ENCODE measurements at places on chromosomes 7 and 10.
A peak's percentile ranks its signal among the peaks of the same experiment; 100 is the strongest.

- DNase-seq: peak; percentile 51
These were observed 130.5 kb downstream of the GRK5 start for GRCh38 chr10:119337796-119338432.

DNA sequence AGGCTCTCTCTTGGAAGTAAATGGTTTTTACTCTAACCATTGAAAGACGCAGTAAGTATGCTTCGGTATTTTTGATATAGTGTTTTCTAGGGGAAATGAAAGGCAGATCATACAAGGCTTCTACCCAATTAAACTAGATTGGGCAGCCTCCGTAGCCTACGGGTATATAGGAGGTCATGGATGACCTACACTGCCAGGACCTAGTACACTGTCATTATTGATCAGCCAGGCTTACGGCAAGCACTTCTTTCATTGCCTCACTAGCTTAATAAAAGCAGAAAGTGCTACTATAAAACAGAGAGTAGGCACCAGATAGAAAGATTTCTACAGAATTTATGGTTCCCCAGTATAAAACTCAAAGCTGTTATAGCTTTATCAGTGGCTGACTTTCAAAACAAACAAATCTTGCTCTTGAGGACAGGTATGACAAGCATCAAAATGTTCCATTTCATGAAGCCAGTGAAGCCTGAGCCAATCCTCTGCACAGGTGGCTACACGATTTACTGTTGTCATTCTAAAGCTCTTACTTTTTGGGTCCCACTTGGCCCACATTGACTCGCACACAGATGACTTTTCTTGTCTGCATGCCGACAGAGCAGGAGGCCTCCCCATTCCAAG, 358.1 kb downstream of the THSD7A start:
- DNase-seq: no peak

- DNase-seq: no peak
These were observed 4.6 kb downstream of the STEAP2 start for GRCh38 chr7:90216080-90216674.

DNA sequence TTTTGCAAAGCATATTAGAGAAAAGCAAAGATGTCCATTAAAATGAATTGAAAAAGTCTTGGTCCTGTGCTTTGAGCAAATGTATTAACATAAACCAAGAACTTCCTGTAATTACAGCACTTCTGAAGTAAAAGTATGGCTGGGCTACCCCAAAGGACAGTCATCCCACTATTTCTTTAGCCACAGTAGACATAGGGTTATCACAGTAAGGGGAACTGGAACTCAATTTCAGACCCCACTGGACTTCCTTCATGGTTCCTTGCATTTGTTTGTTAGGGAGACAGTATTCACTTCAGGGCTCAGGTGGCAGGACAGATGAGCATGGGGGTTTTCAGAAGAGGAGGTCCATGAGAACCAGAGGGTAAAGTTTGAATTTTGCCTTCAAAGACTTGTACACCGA, 203.1 kb upstream of the PDE1C start:
- DNase-seq: no peak

DNA sequence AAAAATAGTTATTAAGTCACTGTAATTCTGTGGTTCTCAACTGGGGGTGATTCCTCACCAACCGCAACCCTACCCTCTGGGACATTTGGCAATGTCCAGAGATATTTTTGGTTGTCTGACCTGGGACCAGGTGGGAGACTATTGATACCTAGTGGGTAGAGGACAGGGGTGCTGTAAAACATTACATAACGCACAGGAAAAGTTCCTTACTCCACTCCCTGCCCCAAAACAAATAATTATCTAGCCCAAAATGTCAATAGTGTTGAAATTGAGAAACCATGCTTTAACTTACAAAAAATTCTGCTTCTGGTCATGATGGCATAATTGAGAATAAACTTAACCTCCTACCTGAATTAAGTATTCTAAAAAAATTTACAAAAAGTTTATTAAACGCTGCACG, 177.7 kb upstream of the FEZF1 start:
- DNase-seq: no peak

DNA sequence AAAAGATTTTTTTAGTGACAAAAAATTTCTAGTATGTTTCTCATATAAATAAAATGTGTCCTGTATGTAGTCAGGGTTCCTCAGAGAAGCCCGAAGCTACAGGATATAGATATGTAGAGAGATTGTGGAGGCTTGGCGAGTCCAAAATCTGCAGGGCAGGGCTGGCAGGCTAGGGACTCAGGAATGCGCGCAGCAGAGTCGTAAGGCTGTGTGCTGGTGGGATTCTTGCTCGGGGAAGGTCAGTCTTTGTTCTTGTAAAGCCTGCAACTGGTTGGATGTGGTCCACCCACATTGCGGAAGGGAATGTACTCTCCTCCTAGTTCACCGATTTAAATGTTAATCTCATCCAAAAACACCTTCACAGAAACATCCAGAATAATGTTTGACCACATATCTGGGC, 30.6 kb downstream of the LHPP start:
- no peak for DNase-seq

DNA sequence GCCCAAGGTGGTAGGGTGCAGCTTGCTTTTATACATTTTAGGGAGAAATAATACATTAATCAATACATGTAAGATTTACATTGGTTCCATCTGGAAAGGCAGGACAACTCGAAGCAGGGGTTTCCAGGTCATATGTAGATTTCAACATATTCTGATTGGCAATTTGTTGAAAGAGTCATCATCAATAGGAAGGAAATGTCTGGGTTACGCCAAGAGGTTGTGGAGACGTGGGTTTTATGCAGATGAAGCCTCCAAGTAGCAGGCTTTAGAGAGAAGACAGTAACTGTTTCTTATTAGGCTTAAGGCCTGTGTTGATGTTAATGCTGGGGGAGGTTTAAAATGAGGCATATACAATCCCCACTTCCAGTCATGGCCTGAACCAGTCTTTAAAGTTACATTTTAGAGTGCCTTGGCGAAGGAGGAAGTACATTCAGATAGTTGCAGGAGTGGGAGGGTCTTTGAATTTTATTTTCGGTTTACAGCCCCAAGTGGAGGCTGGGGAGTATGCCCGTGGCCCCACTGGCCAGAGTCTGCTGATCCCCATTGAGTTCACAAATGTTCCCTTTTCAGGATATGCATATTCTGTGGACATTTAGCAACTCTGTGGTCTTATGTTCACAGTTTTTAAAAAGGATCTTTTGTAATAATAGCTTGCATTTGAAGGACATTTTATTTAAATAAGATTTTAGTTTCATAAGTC, 166.0 kb upstream of the GDF10 start:
- no peak for DNase-seq

DNA sequence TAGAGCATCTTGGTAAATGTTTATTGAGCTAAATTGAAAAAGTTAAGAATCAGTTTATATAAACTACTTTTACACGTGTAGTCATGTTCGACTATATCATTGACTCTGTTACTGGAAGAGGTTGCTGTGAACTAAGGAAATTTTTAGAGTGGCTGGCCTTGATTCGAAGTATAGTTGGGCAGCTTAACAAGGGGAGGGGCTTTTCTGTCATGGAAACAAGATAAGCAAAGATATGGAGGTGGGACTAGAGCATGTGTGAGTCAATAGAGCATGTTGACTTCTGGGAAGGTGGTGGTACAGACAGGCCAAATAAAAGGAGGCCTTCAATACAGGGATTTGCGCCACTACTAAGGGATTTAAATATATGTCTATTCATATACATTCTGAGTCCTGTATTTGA, 7.6 kb downstream of the ATP5F1C start:
- DNase-seq: no peak

GRCh38 chr7:132112106-132112505, 464.2 kb downstream of the PLXNA4 start:
- DNase-seq: no peak

DNA sequence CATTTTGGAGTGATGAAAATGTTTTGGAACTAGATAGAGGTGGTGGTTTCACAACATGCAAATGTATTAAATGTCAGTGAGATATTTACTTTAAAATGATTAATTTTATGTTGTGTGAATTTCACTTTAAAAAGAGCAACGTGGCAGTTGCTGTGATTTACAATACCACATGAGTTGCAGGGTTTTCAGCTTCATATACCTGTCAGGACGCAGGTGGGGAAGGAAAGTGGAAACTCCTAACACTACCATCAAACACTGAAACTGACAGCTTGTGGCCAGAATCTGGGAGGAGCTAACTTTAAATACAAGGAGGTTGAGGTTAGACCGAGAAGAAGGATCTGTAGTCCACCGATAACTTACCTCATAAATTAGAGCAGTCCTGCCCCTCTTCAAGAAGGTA, 168.9 kb upstream of the TMEM72 start:
- no peak for DNase-seq

DNA sequence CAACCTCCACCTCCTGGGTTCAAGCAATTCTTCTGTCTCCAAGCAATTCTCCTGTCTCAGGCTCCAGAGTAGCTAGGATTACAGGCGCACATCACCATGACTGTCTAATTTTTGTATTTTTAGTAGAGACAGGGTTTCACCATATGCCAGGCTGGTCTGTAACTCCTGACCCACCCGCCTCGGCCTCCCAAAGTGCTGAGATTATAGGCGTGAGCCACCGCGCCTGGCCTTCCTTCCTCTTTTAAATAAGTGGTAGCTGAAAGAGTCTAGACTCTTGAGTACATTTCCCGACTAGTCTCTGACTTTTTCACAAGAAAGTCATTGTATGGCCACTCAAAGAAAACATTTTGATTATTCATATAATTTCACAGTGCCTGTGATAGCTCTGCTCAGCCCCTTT, 636.2 kb upstream of the ANKRD30A start:
- DNase-seq: no peak

GRCh38 chr10:117514971-117515370, 27.6 kb upstream of the EMX2 start:
- no peak for DNase-seq

GRCh38 chr7:159207393-159207792, 62.7 kb upstream of the VIPR2 start:
- no peak for DNase-seq

DNA sequence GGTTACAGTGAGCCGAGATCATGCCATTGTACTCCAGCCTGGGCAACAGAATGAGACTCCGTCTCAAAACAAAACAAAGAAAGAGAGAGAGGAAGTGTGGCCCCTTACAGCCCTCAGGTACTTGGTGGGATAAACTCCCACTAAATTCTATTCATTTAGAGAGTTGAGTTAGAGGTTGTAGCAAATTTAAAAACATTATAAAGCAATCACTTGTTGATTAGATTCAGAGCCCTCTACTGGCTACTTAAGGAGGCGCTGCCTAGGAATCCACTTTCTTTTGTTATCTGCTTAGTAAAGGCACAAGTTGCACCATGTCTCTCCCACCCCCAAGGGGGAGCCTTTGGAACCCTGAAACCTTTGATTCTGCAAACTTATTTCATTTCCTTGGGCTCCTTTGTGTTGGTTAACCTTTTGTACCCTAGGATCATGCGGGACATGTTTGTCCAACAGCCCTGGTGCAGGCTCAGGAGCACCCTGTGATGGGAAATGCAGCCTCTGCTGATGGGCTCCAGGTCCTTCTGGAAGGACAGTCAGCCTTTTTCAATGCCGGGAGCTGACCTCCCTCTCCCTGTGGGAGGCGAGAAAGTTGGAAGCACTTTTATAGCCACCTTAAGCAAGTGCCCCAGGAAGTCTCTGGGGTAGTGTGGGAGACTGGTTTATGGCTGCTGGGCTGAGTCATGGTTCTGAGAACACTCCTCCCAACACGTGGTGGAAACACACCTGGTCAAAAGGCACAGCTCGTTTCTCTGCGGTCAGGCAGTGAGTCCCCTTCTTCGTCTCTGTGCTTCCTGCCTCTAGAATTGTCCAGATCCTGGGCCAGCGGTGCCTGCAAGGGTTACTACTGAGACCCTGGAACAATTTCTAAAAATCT, 2.3 kb downstream of the HKDC1 start:
- peak; percentile 41 for DNase-seq

GRCh38 chr10:119619215-119619614, 22.5 kb upstream of the TIAL1 start:
- no peak for DNase-seq

DNA sequence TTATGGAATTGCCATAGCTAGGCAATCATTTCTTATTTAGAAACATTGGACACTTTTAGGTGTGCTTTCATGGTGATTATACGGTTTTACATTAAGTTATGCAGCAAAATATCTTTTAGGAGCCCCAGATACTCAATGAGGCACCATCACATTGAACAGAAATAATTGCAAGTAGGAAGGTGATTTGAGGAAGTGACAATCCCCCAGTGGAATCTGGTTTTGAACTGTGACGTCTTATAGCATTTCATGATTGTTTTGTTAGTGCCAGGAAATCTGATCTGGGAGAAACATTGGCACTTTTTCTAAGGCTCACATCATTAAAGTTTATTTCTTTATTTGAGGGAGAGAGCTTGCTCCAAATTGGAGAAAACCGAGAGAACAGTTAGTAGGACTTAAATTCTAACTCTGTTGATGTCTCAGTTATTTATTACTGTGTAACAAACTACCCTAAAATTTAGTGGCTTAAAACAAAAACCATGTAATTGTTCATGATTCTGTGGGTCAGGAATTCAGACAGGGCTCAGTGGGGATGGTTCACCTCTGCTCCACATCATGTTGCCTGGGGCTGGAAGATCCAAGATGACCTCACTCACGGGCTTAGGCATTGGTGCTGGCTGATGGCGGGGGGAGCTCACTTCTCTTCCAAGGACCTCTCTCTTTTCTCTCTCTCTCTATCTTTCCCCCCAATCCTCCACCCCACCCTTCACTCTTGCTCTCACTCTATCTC, 78.2 kb upstream of the STEAP1B start:
- DNase-seq: peak; percentile 78

- no peak for DNase-seq
These were observed 102.7 kb downstream of the ANKRD26 start for GRCh38 chr10:26997610-26998009.

GRCh38 chr7:122885583-122886356, 490 bp downstream of the CADPS2 start:
- no peak for DNase-seq

DNA sequence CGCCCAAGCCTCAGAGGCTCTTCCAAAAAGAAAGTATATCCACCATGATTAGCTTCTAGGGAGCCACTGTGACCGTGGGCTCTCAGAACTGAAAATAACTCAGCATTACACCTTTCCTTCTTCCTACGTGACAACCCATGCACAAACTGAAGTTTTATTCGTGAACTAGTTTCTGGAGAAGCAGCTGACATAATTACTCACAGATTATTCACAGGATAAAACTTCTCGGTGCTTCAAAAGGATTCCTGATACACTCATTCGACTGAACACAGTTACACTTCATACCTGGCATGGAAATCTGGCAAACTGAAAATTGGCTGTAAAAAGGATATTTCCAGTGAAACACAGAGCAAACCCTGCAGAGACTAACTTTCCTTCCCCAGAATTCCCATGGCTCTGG, 139.2 kb upstream of the PTER start:
- no peak for DNase-seq

GRCh38 chr10:13930120-13930519, 343.4 kb downstream of the PRPF18 start:
- DNase-seq: no peak

- no peak for DNase-seq
These were observed 13.8 kb upstream of the GPR146 start for GRCh38 chr7:1030444-1031070.

- no peak for DNase-seq
These were observed 404.3 kb upstream of the KLF6 start for GRCh38 chr10:4189281-4189680.

- peak; percentile 9 for DNase-seq
These were observed 53.0 kb downstream of the WNT2 start for GRCh38 chr7:117269886-117270285.

All from astrocyte of the cerebellum (primary cell).